ENCODE measurements at places on chromosomes 7 and 10.

GRCh38 chr7:121620206-121620605 is 224.1 kb upstream of the FAM3C start:
- no peak overlapping the region for H3K4me3 ChIP-seq
- H3K27ac ChIP-seq: no peak overlapping the region
- H3K36me3 ChIP-seq: no peaks in the 10 kb centered on the region
- H3K27me3 ChIP-seq: peaks cover 2% of the 10 kb centered on the region
- DNase-seq: no peak
- no peaks in the 10 kb centered on the region for H3K4me1 ChIP-seq

GRCh38 chr10:118488710-118489497 is 106.5 kb downstream of the PRLHR start:
- H3K4me1 ChIP-seq: no peaks in the 10 kb centered on the region
- H3K36me3 ChIP-seq: no peaks in the 10 kb centered on the region
- H3K27me3 ChIP-seq: peaks cover 2% of the 10 kb centered on the region
- no peak overlapping the region for H3K4me3 ChIP-seq
- no peak overlapping the region for H3K27ac ChIP-seq

GRCh38 chr7:112125250-112125649 is 80.9 kb downstream of the DOCK4 start:
- H3K4me1 ChIP-seq: no peaks in the 10 kb centered on the region
- peaks cover 5% of the 10 kb centered on the region for H3K27me3 ChIP-seq
- H3K36me3 ChIP-seq: no peaks in the 10 kb centered on the region
- DNase-seq: no peak
- no peak overlapping the region for H3K4me3 ChIP-seq

GRCh38 chr7:155901176-155901575 is 88.9 kb upstream of the SHH start:
- no peak for DNase-seq
- H3K27me3 ChIP-seq: no peaks in the 10 kb centered on the region
- no peak overlapping the region for H3K4me3 ChIP-seq
- H3K36me3 ChIP-seq: no peaks in the 10 kb centered on the region
- H3K4me1 ChIP-seq: no peaks in the 10 kb centered on the region

GRCh38 chr7:45660901-45661211 is 86.7 kb downstream of the ADCY1 start:
- H3K27ac ChIP-seq: no peak overlapping the region
- H3K4me1 ChIP-seq: no peaks in the 10 kb centered on the region
- no peak overlapping the region for H3K4me3 ChIP-seq
- DNase-seq: peak; percentile 36
- no peaks in the 10 kb centered on the region for H3K36me3 ChIP-seq

DNA sequence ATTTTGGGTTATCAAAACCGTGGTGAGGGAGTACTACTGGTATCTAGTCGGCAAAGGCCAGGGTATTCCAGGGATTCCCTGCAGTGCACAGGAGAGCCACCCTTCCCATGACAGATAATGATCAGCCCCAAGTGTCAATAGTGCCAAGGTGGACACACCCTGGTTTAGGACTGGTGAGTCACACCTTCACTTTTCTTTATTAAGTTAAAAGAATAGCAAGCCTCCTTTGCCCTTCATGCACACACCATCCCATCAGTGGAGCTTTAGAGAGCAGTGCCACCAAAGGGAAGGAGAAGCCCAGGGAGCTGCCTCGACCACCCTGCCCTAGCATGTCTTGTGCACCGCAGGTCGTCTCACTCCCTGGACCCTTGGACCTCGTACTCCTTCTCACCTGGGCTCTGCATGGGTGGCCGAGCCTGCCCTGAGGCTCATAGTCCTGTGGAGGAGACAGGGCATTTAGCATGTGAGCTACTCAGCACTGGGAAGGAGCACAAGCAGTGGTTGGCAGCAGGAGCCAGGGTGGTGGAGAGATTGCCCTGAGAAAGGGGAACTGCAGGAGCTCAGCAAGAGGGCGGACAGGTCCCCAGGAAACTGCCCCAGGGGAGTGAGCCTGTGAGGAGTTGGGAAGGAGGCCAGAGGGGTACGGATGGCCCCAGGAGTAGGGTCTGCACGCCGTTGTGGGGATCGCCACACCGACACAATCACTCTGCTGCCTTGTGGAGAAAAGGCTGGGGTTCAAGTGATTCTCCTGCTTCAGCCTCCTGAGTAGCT is 17.4 kb downstream of the UBE2D4 start:
- DNase-seq: no peak
- no peak overlapping the region for H3K4me3 ChIP-seq
- no peak overlapping the region for H3K27ac ChIP-seq

DNA sequence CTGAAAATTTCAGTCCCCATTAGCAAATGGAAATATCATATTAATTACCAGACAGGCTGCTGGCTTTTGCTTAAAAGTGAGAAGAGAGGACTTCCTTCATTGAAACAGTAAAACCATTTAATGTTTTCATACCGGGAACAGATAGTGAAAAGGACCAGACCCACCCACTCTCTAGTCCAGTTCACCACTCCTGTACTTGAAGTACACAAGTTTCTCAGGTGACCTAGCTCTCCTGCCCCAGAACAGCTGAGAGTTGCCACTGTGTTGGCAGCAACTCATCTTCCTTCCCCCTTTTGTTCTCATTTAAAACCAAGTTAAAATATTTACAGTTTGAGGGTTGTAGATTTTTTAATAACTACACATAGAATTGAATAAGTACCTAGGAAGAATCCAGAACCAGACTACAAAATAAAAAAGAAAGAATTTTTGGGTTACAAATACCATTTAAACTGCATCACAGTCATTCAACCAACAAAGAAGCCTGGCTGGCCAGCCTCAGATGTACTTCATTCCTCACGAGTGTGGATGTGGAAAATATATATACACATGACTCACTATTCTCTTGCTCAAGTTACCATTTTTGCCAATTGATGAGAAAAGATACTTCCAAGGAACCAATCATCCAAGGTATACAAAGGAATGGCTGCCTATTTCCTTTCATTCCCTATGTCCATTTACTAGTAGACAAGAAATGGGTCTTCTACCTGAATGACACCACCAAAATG is 68.1 kb downstream of the VPS41 start:
- H3K4me3 ChIP-seq: no peak overlapping the region
- no peak for DNase-seq
- H3K27me3 ChIP-seq: no peaks in the 10 kb centered on the region
- no peaks in the 10 kb centered on the region for H3K4me1 ChIP-seq

GRCh38 chr7:130242198-130243014 is 24.3 kb upstream of the CPA2 start:
- DNase-seq: peak; percentile 71
- H3K4me1 ChIP-seq: peaks cover 18% of the 10 kb centered on the region
- no peak overlapping the region for H3K27ac ChIP-seq
- H3K4me3 ChIP-seq: no peak overlapping the region
- H3K36me3 ChIP-seq: peaks cover 7% of the 10 kb centered on the region

DNA sequence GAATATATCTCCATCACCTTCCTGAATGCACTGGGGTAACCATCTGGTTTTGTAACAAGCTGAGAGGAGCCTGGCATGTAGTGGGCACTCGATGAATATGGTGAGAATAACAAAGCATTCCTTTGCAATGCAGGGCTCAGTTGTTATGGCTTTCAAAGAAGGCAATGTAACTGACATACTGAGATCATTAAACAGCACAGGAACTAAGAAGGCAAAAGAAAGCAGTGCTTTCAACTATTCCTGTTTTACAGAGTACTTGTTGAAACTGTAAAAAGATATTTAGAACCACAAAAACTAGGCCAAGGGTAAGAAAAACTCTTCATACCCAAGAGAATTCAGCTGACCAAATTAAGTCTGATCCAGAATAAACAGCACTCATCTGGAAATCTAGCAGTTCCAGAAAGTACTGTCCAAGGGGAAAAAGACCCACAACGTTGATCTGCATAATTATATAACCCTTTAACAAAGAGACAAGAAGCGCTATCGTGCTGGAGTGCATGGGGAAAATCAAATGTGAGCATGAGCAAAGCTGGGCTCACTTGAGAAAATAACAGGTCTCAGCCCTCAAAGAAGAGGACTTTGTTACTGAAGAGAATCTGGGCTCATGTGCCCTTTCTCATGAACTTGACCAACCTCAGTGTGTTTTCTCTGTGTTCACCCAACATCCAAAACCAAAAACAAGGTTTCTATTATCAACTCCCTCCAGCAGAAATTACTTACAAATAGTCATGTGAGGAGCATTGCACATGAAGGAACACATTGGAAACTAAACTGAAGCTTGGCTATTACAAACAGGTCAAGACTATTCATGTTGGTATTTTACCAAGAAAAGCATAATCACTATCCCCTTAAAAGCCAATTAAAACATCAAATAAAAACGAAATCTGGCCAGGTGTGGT is 116.2 kb downstream of the AVL9 start:
- H3K4me1 ChIP-seq: no peaks in the 10 kb centered on the region
- no peak overlapping the region for H3K4me3 ChIP-seq
- H3K36me3 ChIP-seq: no peaks in the 10 kb centered on the region
- no peaks in the 10 kb centered on the region for H3K27me3 ChIP-seq
- no peak overlapping the region for H3K27ac ChIP-seq

DNA sequence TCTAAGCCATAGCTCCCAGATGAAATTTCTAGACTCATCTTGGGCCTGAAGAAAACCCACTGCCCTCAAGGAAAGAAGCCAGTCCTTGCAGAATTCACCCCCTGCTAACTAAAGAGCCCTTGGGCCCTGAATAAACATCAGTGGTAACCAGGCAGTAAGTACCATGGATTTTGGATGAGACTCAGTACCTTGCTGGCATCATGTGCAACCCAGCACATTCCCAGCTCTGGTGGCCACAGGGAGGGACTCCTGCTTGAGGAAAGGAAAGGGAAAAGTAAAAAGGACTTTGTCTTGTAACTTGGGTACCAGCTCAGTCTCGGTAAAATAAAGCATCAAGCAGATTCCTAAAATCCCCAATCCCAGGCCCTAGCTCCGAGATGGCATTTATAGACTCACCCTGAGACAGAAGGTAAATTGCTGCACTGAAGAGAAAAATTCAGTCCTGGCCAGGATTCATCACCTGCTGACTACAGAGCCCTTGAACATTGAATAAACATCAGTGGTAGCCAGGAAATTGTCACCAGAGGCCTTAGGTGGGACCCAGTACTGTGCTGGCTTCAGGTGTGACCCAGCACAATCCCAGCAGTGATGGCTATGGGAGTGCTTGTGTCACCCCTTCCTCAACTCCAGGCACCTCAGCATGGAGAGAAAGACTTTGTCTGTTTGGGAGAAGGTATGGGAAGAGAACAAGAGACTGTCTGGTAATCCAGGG is 31.2 kb upstream of the SFTPD start:
- H3K4me3 ChIP-seq: no peak overlapping the region
- H3K36me3 ChIP-seq: no peaks in the 10 kb centered on the region
- H3K27ac ChIP-seq: no peak overlapping the region

GRCh38 chr7:28688651-28689050 is 269.5 kb downstream of the TRIL start:
- no peak overlapping the region for H3K27ac ChIP-seq
- no peaks in the 10 kb centered on the region for H3K36me3 ChIP-seq
- no peak for DNase-seq
- H3K27me3 ChIP-seq: peaks cover 10% of the 10 kb centered on the region
- no peak overlapping the region for H3K4me3 ChIP-seq

DNA sequence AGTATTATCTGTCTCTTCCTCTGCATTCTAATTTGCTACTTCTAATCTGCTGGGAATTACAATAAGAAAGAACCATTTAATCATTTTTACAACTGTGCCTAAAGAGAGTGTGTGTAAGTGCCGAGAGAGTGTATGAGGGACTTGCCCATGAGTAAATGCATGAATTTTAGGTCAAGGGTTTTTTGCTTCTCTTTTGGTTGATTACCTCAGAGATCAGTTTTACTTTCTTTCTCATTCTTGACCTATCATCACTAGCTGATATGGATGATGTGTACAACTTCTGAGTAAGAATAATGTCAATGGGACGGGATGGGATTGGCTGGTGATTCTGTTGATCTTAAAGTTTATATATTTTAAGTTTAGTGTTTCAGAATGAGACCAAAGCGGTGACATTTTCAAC is 47.8 kb downstream of the IKZF1 start:
- peak overlapping the region; percentile 64 for H3K4me3 ChIP-seq
- peak overlapping the region; percentile 94 for H3K27ac ChIP-seq

GRCh38 chr10:132132421-132132841 is 54.3 kb upstream of the DPYSL4 start:
- H3K4me3 ChIP-seq: no peak overlapping the region
- peaks cover 22% of the 10 kb centered on the region for H3K27me3 ChIP-seq
- H3K36me3 ChIP-seq: no peaks in the 10 kb centered on the region
- H3K4me1 ChIP-seq: no peaks in the 10 kb centered on the region
- no peak overlapping the region for H3K27ac ChIP-seq
- DNase-seq: no peak

- H3K36me3 ChIP-seq: peaks cover 8% of the 10 kb centered on the region
- H3K4me1 ChIP-seq: peaks cover 32% of the 10 kb centered on the region
- H3K27ac ChIP-seq: peak overlapping the region; percentile 91
- H3K4me3 ChIP-seq: peak overlapping the region; percentile 90
Measured at GRCh38 chr10:110226543-110226925, 19.1 kb downstream of the MXI1 start.

GRCh38 chr7:66640802-66641525 is 12.3 kb downstream of the KCTD7 start:
- H3K4me3 ChIP-seq: no peak overlapping the region
- peaks cover 57% of the 10 kb centered on the region for H3K36me3 ChIP-seq

GRCh38 chr10:100987685-100988049 is 324 bp downstream of the TWNK start:
- DNase-seq: no peak
- peak overlapping the region; percentile 85 for H3K27ac ChIP-seq
- H3K27me3 ChIP-seq: no peaks in the 10 kb centered on the region
- peak overlapping the region; percentile 91 for H3K4me3 ChIP-seq
- peaks cover 17% of the 10 kb centered on the region for H3K36me3 ChIP-seq

GRCh38 chr7:81705206-81705605 is 64.6 kb downstream of the HGF start:
- DNase-seq: no peak
- no peak overlapping the region for H3K27ac ChIP-seq
- no peak overlapping the region for H3K4me3 ChIP-seq
- H3K27me3 ChIP-seq: no peaks in the 10 kb centered on the region

DNA sequence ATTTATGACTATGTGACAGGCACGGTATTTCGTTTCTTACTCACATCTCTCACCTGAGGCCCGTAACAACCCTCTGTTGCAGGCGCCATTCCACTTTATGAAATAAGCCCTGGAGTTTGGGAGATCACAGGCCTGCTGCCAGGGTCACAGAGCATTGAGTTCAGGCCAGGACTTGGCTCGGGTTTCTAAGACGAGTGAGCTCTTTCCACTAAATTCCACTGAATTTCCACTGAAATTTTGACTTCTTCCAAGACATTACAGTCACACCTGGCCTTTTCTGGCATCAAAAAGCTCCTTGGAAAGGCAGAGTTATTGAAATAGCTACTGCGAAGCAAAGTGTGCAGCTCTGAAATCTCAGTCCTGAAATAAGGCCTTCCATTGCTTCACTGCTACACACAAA is 282.8 kb upstream of the MGMT start:
- no peak overlapping the region for H3K4me3 ChIP-seq
- DNase-seq: no peak
- no peak overlapping the region for H3K27ac ChIP-seq
- no peaks in the 10 kb centered on the region for H3K36me3 ChIP-seq
- peaks cover 12% of the 10 kb centered on the region for H3K27me3 ChIP-seq
- no peaks in the 10 kb centered on the region for H3K4me1 ChIP-seq

GRCh38 chr10:35318551-35318950 is 17.8 kb upstream of the CCNY start:
- peaks cover 1% of the 10 kb centered on the region for H3K4me1 ChIP-seq
- no peaks in the 10 kb centered on the region for H3K27me3 ChIP-seq
- no peak for DNase-seq
- H3K36me3 ChIP-seq: peaks cover 52% of the 10 kb centered on the region
- H3K27ac ChIP-seq: no peak overlapping the region

GRCh38 chr10:95296764-95297163 is 6.0 kb upstream of the PDLIM1 start:
- peaks cover 37% of the 10 kb centered on the region for H3K4me1 ChIP-seq
- H3K27me3 ChIP-seq: peaks cover 20% of the 10 kb centered on the region
- H3K4me3 ChIP-seq: no peak overlapping the region
- no peak overlapping the region for H3K27ac ChIP-seq

GRCh38 chr7:78691584-78691983 is 761.9 kb downstream of the MAGI2 start:
- H3K4me1 ChIP-seq: no peaks in the 10 kb centered on the region
- no peak overlapping the region for H3K4me3 ChIP-seq
- no peak for DNase-seq
